Immature natural killer cell (primary cell): ENCODE measurements at places on chromosomes 6 and 20.

- DNase-seq: no peak
Measured at GRCh38 chr6:34576286-34576955, 20.3 kb upstream of the SPDEF start.

- no peak for DNase-seq
Measured at GRCh38 chr6:147268254-147268653, 64.0 kb downstream of the STXBP5 start.

- DNase-seq: no peak
Measured at GRCh38 chr6:34149452-34149810, 3.5 kb upstream of the GRM4 start.

DNA sequence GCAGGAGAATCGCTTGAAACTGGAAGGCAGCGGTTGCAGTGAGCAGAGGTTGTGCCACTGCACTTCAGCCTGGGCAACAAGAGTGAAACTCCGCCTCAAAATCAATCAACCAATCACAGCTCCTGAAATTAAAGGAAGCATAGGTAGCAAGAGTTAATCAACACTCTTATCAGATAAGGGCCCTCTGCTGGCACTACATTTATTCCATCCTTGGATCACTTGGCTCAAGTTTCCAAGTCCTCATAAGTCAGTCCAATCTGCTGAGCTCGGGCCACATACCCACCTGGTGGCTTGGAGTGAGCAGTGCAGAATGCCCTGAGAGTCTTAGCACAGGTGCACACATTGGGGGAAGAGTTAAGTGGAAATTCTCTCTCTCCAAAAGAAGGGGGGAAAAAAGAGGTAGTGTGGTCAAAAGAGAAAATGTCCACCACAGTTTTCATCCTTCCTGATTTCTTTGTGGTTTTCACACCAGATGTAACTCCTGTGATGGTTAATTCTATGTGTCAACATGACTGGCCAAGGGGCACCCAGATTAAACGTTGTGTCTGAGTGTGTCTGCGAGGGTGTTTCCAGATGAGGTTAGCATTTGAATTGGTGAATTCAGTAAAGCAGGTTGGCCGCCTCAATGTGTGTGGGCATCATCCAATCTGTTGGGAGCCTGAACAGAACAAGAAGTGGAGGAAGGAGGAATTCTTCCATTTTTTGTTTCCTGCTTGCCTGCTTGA is 14.2 kb upstream of the FAM8A1 start:
- DNase-seq: no peak

- no peak for DNase-seq
Measured at GRCh38 chr20:3765171-3765882, 2.2 kb downstream of the ADISSP start.

DNA sequence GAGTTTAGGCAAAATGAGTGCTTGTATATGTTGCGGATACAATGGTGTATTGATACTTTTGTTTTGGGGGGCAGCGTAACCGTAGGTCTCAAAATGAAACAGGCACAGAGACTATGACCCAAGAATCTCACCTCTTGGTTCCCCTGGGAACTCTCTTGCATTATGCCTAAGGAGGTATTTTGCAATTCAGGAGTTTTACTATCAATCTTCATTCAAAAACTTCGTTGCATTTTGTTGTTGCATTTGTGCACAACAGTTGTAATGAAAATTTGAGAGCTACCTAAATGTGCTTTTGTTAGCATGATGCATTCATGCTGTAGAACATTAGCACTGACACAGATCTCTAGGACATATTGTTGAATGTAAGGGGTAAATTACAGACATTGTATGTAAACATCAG is 18.2 kb downstream of the VTA1 start:
- no peak for DNase-seq

GRCh38 chr6:148577687-148578488 is 168.9 kb upstream of the UST start:
- peak; percentile 32 for DNase-seq

- no peak for DNase-seq
Measured at GRCh38 chr6:42280966-42281533, 63.4 kb upstream of the MRPS10 start.

DNA sequence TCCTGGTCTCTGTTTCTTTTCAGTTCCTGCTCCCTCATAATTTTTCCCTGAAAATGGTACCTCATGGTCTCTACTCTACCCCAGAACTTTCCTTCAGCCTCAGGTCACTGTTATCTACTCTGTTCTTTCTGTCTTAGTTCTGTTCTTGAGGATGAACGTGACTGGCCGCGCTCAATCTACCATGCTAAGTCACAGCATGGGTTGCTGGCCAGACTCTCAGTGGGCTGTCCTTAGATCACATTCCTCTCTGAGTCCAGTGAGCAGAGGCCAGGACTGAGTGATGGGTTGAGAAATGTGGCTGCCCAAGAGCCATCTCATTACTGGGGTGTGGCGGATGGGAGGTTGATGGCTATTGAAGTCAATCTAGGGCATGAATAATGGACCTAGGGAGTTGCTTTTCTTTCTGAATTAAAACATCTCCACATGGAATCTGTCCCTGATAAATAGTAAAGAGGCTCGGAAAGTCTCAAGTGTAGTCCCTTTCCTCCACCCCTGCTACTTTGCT is 164.0 kb upstream of the DTNBP1 start:
- no peak for DNase-seq

GRCh38 chr6:67541586-67541985 is 1093.5 kb upstream of the ADGRB3 start:
- no peak for DNase-seq

DNA sequence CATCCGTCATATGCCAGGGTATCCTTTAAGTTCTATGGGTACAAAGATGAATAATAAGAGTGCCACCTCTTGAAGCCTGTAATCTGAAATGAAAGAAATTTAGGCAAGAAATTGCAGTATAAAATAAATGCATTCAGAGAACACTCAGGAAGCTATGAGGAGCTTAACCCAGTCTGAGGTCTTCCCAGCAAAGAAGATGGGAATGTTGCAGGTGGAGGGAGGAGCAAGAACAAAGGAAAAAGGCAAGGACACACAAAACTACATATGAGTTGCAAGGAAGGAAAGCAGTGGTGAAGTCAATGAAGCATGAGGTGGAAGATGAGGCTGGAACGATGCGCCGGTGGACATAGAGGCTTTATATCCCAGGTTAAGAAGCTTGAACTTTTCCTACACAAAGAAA is 67.0 kb upstream of the DST start:
- no peak for DNase-seq

DNA sequence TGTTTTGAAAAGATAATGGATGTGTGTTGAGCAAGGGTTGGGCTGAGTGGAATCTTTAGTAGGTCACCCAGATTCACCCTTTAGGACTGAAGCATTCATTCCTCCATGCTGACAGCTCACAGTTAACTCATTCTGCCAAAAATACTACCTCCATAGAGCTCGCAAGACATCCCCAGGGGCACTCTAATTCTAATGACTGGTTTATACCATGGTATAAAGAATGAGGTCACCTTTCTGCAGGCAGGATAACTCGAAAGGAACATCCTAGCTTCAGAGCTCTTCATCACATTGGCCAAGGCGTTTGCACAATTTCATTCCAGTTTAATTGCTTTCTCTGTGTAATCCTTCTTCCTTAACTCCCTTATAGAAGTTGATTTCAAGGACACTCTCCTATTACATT is 1257.2 kb upstream of the EYS start:
- DNase-seq: no peak

- DNase-seq: no peak
Measured at GRCh38 chr20:5491455-5491854, 174.7 kb upstream of the PROKR2 start.

DNA sequence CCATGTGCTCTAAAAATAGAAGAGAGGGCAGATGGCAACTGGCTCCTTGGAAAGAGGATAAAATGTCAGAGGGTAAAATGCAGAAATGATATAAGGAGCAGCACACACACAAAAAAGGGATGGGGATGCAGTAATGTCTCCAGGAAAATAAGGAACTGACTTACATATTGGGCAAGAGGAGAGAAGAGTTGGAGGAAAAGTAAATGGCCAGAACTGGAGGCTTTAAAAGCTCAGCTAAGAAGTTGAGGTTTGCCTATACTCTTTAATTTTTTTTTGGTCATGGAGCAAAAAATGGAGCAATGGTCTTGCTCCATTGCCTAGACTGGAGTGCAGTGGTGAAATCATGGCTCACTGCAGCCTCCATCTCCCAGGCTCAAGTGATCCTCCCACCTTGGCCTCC is 93.7 kb downstream of the SULF2 start:
- no peak for DNase-seq
